Endothelial cell of umbilical vein (primary cell): ENCODE measurements at places on chromosomes 1 and 21. TPM values are rescaled to one million over a fixed set of nuclear protein-coding genes. Genes with fewer than 3 reads are reported as not detected.

The OR2T29 gene
- total RNA-seq, result not detected in 2 replicates

The NBPF6 gene
- not detected in 2 replicates for total RNA-seq

The HEYL gene
- total RNA-seq, result not detected in 2 replicates

The ITLN1 gene
- not detected in 2 replicates for total RNA-seq
